ENCODE measurements at places on chromosomes 1 and 21.

DNA sequence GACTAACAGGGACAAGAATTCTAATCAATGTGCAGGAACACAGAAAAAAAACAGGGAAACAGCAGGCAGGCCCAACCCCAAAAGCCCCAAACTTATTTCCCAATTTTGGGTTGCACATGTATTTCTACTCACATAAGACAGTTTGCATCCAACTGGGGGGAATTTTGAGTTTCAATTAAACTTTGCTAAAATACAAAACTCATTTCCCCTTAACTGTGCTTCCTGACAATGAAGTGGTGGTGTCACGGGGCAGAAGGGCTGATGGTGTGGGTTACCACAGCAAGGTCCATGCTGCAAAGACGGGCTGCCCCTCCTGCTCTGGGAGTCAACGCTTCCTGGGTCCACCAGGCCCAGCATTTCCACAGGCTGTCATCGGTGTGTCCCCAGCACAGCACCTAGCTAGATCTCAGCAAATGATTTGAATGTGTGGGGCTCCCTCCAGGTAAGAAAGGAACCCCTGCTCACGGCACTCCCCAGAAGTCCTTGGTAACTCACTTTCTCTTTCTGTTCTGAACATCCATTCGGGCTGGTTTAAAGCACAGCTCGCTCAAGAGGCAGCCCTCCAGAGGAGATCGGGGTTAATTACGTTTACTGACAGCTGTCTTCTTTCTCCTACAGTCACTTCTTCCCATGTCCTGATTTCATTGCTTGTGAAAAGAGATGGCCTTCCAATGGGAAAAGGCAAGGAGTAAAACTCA, 27.4 kb downstream of the HIVEP3 start:
- DNase-seq: peak; percentile 66

DNA sequence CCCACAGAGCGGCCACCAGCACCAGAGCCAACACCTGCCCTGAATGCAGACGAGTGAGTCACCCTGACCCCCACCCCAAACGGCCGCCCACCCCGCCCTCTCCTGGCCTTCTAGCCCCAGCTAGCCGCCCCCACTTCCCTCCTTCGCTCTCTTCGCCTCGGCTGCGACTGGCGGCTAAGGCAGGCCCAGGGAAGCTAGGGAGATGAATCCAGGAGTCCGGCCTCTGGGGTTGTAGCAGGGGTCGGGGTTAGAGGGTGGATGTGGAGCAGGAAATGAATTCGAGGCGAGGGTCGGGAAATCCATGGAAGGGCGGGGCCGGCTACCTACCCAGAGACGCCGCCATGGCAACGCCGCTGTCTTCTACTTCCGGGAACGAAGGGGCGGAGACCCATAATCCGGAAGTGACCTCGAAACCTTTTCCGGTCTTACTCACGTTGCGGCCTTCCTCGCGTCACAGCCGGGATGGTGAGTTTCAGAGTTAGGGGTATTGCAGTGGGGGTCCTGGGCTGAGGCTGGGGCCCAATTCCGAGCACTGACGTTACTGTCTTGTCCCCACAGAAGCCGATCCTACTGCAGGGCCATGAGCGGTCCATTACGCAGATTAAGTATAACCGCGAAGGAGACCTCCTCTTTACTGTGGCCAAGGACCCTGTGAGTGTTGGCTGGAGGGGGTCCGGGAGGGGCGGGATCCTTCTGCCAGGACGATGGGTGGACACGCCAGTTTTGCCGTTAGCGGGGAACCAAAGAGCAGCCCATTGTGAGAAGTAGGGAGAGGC, at the start of the genes EIF3I and TMEM234:
EIF3I (plus strand) TSS at position 428 of the 776 bp plus-strand sequence; CDS start at position 463, 35 bp downstream.
TMEM234 (minus strand) TSS at position 374 of the 776 bp plus-strand sequence; CDS start at position 343, 31 bp downstream.
- DNase-seq: peak; percentile 94

- DNase-seq: no peak
Observed at GRCh38 chr21:38396325-38396724, 102.0 kb downstream of the ERG start.

GRCh38 chr1:12697397-12697796, 18.5 kb upstream of the AADACL3 start:
- no peak for DNase-seq

GRCh38 chr1:1250786-1251284, 4.3 kb upstream of the C1QTNF12 start:
- DNase-seq: no peak

DNA sequence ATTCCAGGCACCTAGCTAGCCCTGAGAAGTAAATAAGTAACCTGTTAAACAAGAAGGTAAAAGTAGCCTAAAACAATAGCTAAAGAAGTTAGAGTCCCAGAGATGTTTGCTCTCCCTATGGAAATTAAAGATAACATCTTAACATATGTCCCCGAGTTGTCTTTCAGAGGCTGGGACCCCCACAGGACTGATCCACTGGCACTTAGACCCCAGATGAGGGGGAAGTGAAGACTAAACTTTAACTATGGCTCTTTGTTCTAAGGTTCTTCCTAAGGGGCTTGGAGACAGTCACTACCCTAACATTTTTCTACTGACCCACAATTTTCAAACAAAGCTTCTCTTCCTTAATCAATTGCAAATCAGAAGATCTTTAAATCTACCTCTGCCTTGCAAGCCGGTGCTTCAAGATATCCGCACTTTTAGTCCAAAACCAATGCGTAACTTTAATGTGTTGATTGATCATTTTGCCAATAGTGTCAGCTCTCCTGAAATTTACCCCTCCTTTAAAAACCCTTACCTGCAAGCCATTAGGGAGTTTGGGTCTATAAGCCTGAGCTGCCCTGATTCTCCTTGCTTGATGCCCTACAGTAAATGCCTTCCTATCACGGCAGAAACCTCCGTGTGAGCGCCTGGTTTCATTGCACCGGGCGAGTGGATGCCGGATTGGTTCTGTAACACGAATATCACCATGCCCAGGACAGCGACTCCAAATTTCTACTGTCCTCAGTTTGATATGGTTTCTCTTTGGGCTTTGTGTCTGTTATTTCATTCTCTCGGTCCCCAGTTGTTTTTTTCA, 404.4 kb downstream of the SIPA1L2 start:
- DNase-seq: peak; percentile 12

GRCh38 chr1:6460301-6461050, 5.5 kb downstream of the TNFRSF25 start:
- no peak for DNase-seq

DNA sequence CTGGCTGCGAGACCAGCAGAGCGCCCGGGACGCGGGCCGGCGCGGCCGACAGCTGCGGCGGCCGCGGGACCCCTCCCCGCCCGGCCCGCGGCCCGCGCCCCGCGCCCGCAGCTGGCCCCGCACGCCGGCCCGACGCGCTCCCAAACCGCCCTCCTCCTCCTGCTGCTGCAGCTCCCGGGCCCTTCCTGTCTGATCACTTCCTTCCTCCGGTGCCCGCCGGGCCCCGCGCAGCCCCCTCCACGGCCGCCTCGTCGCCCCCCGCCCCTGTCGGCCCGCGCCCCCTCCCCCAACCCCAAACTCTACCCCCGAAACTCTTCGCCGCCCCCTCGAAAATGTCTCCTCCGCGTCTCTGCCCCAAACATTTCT, 594 bp downstream of the LUZP1 start:
- peak; percentile 44 for DNase-seq

DNA sequence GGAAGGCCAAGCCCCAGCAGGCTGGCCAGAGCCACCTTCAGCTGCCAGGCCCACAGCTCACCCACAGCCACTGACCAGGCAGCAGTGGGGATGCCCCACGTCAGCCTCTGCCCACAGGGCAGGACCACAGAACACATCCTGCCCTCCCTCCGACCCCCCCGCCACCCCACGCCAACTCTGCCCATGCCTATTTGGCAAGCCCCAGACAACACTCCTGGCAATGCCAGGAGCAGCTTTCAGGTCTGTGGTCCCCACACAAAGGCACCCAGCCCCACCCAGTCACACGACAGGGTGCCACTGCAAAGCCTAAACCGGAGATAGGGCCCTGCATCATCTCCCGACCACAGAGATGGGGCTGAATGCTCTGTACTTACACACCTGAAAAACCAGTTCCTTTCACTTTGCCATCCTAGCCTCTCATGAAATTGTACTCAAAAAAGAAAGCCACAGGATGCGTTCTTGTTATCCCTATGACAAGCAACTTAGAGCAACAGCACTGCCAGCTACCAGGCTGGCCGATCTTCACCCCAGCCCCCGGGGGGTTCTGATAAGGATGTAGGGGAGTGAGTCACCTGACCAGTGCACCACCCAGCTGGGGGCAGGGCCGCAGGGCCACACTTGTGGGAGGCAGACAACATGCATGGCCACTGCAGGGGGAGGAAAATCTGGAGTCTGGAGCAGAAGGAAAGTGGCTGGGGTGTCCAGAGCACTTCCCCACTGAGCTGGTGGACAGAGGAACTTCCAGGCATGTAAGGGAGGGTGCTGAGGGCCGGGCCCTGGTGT, 36.2 kb downstream of the UBE2G2 start:
- DNase-seq: peak; percentile 32

- DNase-seq: no peak
Observed at GRCh38 chr1:211699059-211699458, 23.6 kb upstream of the NEK2 start.

- DNase-seq: no peak
Observed at GRCh38 chr1:95876276-95876675, 642.3 kb downstream of the RWDD3 start.

DNA sequence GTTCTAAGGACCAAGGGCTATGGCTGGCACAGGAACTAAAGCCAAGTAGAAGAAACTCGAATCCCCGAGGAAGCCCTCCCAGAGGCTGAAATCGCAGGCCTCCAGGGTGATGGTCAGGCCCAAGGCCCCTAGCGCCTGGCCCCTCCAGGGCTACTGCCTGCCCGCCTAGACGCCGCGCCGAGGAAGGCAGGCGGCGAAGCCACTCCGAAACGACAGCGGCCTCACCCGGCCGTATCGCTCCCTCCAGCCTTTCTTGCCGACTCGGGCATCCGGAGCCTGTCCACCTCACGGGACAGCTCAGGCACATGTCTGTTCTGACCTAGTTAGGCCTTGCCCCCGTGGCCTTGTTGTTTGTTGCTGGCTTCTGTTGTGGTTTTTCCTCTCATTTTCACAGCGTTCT, 9.7 kb upstream of the LHX8 start:
- DNase-seq: no peak

DNA sequence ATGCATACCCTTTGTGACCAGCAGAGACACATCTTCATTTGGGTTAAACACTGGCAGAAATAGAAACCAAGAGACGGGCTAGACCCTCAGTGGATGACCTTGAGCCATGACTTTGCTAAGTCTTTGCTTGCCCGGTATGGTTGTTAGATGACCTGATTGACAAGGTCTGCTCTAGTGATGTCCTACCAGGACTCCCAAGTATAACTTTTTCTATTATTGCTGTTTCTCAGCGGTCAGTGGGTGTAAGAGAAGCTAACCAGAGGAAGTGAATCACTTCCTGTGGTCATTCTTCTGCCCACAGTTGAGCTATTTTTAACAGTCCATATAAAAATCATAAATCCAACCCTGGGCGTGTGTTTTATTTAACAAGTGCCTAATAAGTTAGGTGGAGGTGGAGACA, 126.2 kb upstream of the ETS2 start:
- DNase-seq: peak; percentile 81

DNA sequence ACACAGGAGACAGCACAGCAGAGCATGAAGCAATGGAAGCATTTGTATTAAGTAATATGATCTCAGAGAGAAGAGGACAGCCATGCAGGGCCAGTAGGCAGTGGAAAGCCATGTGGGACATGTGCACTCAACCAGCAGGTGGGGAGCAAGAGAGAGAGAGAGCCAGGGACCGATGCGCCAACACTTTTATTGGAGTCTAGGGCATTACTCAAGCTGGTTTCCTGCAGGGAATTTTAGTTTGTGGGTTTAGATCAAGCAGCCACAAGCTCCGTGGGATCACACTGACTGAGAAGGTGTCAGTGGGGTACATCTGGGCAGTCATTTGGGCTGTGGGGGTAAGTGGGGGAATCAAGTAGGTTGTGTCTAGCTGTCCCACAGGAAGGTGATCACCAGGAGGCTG, 137.1 kb downstream of the PCBP3 start:
- no peak for DNase-seq

DNA sequence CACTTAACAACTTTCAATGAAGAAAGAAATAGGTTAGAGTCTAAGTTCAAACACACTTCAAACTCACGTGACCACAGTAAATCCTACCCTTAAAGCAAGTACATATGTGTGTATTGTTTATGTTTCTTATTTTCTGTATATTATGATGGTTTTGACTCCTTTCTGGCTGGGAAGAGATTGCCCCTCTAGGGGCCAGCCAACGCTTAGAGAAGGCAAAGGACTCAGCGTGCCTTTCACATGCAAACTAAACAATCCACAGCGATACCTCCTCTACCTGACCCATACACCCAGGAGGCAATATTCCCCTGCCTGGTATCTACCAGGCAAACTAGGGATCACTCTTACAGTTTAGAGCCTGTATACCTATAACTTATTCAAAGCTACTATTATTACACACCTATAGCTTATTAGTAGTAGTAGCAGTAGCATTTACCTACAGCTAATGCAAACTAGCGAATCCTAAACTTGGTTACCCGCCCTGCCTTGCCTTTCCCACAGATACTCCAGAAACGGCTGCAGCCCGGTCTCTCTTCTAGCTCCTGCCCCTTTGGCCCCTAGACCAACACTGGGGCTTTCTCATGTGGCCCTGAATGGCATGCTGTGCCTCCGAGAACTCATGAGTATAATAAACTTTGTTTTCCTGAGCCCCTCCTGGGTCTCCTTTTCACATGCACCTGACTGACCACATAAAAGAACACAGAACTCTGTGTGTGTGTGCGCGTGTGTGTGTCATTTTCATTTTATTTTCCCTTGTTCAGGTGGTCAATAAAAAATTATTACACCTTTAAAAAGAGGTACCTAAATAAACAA, 14.0 kb downstream of the NRIP1 start:
- no peak for DNase-seq

- no peak for DNase-seq
Observed at GRCh38 chr1:38721816-38722215, 137.8 kb downstream of the RRAGC start.

DNA sequence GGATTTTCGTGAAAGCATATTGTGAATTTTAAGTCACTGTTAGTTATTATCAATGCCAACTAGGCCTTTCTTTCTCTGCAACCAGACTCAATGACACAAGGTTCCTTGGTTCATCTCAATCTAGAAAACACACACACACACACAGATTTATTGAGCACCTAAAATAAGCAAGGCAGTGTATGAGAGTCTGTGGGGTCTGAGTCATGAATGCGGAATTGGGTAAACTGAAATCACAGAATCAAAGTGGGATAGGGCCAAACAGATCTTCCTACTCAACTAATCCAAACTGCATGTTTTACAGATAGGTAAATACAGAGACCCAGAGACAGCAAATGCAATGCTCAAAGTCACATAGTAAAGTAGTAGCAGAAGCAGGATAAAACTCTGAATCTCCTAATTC, 48.5 kb upstream of the NRDC start:
- no peak for DNase-seq

- DNase-seq: no peak
Observed at GRCh38 chr1:10608690-10609089, 133.9 kb downstream of the PEX14 start.

DNA sequence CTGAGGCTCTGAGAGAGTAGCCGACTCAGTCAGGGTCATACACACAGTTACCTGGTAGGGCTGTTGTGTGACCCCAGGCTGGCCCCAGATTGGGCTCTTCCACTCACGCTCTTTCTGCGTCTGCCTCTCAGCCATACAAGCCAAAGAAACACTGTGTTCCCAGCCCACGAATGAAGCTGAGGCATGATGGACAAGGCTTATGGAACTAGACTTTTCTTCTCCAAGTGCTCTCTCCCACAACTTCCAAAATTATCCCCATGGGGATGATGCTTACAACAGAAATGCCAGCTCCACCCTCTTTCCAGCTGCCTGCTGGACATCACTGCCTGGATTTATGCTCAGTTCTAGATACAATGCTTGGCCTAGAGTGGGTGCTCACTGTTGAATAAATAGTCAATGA, 102.8 kb upstream of the JUN start:
- no peak for DNase-seq

- DNase-seq: no peak
Observed at GRCh38 chr1:213326281-213327016, 275.4 kb downstream of the RPS6KC1 start.

All from kidney tubule cell (primary cell).